ENCODE measurements at places on chromosomes 5 and 9.

DNA sequence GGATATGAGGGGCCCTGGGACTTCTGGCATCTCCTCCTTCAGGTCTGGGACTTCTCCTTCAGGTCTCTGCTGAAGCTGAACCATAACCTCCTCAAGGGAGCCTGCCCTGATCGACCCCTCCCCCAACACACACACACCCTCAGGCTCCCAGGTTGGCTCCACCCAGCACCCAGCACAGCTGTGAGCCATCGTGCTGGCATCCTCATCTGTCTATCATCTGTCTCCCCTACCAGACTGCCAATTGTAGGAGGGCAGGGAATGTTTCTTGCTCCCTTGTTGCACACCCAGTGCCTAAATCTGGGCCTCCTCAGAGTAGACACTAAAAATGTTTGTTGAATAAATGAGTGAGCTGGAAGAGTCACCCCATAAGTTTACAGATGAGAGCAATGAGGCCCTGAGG is 71.4 kb downstream of the LRSAM1 start:
- no peak for DNase-seq

GRCh38 chr5:28648108-28648507 is 1609.7 kb upstream of the CDH9 start:
- no peak for DNase-seq

GRCh38 chr5:100828071-100828897 is 74.8 kb downstream of the ST8SIA4 start:
- no peak for DNase-seq

- DNase-seq = no peak
Observed at GRCh38 chr5:123882319-123882964, 370.5 kb downstream of the CSNK1G3 start.

DNA sequence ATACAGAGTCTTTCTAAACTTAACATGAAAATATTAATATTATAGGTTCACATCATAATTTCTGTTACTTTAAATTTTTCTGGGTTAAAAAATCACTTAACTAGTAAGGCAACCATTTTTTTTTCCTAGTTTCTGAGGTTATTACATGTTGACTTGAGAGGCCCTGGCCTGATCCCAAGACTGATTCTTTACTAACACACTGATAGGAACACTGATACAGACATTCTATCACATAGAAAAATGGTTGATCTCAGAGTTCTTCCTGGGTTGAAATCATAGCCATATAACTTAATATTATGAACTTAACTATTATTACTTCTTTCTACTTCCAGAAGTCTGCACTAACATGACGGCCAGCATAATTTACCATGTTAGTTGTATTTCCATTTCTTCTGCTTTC is 43.0 kb downstream of the AP3S1 start:
- DNase-seq = no peak

GRCh38 chr9:35935755-35936509 is 22.0 kb downstream of the OR2S2 start:
- no peak for DNase-seq

- no peak for DNase-seq
Observed at GRCh38 chr5:2492476-2492875, 259.0 kb downstream of the IRX2 start.

GRCh38 chr5:38381361-38381760 is 123.0 kb downstream of the EGFLAM start:
- no peak for DNase-seq

- no peak for DNase-seq
Observed at GRCh38 chr5:96434201-96434645, 1.2 kb upstream of the PCSK1 start.

DNA sequence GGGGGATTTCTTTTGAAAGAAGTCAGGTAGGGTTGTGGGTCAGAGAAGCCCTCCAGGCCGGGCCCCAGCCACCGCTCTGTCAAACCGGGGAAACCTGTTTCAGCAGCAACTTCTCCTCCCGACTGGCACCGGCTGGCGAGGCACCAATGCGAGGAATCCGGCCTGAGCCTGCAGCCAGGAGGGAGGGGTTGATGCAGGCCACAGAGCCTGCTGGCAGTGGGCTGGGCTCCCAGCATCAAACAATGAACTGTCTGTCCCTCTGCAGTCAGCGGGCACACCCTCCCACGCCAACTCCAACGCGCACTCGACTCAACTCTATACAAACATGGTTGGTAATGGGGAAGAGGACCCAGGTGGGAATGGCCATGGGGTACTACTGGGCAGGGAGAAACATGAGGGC is 12.1 kb downstream of the PCDH1 start:
- peak; percentile 67 for DNase-seq

GRCh38 chr9:104854613-104855012 is 73.3 kb downstream of the ABCA1 start:
- DNase-seq = no peak

- DNase-seq = no peak
Observed at GRCh38 chr9:97501972-97502221, 431 bp downstream of the TMOD1 start.

GRCh38 chr5:177456976-177457851 is 10.6 kb downstream of the PRR7 start:
- DNase-seq = no peak

GRCh38 chr5:54996466-54996865 is 11.1 kb upstream of the ESM1 start:
- DNase-seq = no peak

DNA sequence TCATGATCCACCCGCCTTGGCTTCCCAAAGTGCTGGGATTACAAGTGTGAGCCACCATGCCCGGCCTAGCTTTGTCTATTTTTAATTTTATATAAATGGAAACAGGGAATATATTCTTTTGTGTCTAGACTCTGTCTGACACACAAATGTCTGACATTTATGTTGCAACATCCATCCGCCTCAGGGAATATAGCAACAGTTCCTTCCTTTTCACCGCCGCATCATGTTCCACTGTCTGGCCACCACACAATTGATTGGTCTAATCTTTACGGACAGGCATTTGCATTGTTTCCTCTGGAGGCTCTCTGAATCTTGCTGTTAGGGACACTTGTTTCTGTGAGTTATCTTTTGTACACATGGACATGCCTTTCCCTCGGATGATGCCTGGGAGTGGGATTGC is 20.1 kb upstream of the TBC1D9B start:
- DNase-seq = no peak

- no peak for DNase-seq
Observed at GRCh38 chr5:111830333-111830732, 73.3 kb upstream of the NREP start.

DNA sequence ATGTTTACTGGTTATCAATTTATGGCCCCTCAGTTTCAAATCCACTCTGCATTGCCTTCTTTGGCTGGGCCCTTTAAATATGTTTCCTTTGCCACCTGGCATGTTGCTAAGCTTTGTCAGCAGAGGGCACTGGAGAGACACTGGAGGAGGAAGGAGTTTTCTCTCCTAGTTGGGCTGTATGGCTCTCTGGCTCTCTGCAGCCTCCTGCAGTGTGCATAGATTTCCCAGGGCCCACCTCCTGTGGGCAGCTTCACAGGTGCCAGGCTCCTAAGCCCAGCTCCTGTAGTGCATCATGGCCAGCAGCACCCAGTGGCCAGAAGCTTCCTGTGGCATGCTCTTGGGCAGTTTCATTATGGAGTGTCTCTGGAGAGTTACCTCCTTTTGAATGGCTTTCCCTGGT is 23.3 kb downstream of the CAVIN4 start:
- DNase-seq = peak; percentile 38

GRCh38 chr9:114737118-114737517 is 55.1 kb upstream of the TEX48 start:
- DNase-seq = no peak

GRCh38 chr5:4252385-4252784 is 656.8 kb downstream of the IRX1 start:
- no peak for DNase-seq

- DNase-seq = no peak
Observed at GRCh38 chr5:100731768-100732167, 171.3 kb downstream of the ST8SIA4 start.

DNA sequence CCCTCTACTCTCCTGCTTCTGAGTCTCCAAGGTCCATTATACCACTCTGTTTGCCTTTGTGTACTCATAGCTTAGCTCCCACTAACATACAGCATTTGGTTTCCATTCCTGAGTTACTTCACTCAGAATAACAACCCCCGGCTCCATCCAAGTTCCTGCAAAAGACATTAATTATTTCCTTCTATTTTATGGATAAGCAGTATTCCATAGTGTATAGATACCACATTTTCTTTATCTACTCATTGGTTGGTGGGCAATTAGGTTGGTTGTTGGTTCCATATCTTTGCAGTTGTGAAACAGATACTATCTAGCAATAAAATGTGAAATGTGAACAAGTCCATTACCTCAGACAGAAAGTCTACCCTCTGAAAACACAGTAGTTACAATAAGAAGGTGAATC is 110.3 kb downstream of the DOCK8 start:
- DNase-seq = no peak

DNA sequence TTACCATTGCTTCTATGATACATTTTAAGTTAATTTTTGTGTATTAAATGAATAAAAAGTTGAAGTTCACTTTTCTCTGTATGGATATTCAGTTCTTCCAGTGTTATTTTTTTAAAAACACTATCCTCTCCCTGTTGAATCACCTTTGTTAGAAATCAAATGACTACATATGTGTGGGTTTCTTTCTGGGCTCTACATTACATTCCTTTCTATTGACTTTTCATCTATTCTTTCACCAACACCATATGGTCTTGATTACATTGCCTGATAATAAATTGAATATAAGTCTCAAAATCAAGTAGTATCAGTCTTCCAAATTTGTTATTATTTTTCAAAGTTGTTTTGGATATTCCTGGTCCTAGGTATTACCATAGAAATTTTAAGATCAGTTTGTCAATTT is 7.3 kb upstream of the RASEF start:
- no peak for DNase-seq

DNA sequence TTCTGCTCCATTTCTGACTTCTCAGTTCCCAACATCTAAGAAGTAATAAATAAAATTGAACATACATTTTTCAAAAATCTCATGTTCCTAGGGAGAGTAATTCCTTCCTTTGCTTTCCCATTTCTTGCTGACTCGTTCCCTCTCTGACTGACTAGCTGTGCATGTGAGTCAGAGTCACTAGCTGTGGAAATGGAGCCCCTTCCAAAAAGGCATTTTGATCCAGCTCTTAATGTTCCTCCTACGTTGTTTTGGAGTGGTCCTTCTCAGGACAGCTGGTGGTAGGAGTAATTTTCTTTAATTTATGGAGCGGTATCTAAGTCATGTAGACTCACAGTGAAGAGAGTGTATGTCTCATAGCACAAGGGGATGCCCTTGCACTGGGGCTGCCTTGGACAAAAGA is 460.2 kb downstream of the GADD45G start:
- no peak for DNase-seq

DNA sequence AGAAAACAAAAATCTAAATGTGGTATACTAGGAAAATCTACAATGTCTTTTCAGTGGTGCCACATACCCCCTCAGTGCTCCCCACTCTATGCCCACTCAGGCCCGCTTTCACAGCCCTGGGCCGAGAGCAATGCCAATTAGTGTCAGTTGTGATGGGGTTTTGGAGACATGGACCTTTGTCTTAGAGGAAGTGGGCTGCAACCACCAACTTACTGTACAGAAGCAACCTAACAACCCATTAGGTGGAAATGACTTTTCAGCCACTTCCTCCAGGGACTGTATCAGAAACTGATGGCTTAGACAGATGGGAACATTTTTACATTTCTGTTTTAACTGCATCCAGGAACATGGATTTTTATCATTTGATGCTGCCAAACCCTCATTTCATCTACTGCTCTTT is 268.0 kb downstream of the BNC2 start:
- DNase-seq = no peak

DNA sequence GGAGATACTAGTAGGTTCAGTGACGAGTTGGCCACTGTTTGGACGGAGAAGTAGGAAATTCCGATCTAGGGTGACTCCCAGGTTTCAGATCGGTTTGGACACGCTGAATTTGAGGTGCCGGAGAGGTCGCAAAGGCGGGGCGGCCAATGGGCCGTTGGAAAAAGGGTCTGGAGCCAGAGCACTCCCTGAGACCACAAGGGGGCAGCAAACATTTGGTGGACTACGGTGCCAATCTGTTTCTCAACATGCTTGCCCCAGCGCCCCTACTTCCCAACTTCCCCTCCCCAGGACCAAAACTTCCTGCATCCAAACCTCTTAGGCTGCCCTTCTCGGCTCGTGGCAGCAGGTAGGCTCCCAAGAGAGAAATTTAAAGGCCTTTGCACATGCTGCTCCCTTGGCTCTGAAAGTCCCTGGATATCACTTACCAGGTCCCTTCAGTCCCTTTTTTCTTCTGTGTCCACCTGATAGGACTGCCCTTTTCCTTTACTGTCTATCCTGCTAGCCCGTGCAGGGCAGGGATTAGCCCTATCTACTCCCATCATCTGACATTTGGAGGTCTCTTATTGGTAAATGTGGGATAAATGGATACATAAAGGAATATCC is 992 bp upstream of the RPP25L start:
- DNase-seq = peak; percentile 29

- DNase-seq = no peak
Observed at GRCh38 chr5:142840575-142840974, 70.4 kb downstream of the ARHGAP26 start.

- DNase-seq = no peak
Observed at GRCh38 chr5:118211606-118212005, 776.7 kb downstream of the DTWD2 start.

- no peak for DNase-seq
Observed at GRCh38 chr5:135042595-135042994, 8.6 kb upstream of the PITX1 start.

DNA sequence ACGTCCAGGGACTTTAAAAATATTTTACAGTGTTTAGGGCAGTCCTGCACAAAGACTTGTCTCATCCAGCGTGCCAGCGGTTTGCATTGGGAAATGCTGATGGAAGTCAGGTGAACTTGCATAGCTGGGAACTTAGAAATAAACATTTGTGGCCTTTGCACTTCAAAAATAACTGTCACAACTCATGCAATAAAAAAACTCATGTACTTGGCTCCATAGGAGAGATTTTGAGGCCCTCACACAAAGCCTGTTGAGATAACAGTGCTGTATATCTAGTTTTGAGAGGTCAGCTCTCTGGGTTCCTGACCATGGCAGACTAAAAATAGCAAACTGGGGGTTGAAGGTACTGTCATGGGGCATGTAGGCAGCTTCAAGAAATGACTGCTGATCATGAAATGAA is 5.5 kb downstream of the COMMD10 start:
- DNase-seq = no peak

DNA sequence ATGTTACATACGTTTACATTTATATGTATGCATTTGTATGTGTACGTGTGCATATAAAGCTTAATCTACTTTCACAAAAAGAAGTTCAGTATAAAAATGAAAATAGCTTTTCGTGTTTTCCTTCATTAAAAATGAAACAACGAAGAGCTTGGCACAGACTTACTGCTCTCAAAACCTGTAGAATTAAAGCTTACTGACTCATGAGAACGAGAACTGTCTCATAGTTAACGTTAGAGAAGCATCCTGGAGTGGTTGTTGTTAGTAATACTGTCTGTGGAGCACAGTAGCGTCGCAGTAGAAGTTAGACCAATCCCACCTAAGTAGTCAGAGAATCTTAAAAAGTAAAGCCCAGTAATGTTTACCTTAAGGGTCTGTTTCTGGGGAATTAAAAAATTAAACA is 1.3 kb downstream of the MAT2B start:
- no peak for DNase-seq

- DNase-seq = no peak
Observed at GRCh38 chr5:112977440-112977861, 853 bp downstream of the DCP2 start.

Data from nucleus accumbens (tissue), 56 donors.